Suppressor macrophage (primary cell): ENCODE measurements at places on chromosomes 6 and 20.

DNA sequence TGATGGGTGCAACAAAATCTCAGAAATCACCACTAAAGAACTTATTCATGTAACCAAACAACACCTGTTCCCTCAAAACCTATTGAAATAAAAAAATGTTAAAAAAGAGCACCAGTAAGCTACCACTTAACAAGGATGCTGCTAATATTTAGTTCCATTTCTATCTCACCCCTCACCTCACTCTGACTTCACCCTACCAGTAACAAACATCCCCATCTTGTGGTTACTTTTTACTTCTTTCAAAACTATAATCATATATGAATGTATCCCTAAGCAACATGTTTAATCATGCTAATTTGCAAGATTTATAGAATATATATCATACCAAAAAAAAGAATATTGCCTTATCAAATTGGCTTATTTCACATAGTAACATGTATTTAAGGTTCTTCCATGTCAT, 27.4 kb upstream of the SLC24A3 start:
- DNase-seq, result no peak

GRCh38 chr6:43240950-43241349, 2.3 kb upstream of the TTBK1 start:
- no peak for DNase-seq

GRCh38 chr6:12355354-12355753, 65.2 kb downstream of the EDN1 start:
- no peak for DNase-seq

GRCh38 chr6:20732896-20733295, 198.6 kb downstream of the CDKAL1 start:
- no peak for DNase-seq

- no peak for DNase-seq
Measured at GRCh38 chr20:20366876-20367574, 879 bp upstream of the INSM1 start.

DNA sequence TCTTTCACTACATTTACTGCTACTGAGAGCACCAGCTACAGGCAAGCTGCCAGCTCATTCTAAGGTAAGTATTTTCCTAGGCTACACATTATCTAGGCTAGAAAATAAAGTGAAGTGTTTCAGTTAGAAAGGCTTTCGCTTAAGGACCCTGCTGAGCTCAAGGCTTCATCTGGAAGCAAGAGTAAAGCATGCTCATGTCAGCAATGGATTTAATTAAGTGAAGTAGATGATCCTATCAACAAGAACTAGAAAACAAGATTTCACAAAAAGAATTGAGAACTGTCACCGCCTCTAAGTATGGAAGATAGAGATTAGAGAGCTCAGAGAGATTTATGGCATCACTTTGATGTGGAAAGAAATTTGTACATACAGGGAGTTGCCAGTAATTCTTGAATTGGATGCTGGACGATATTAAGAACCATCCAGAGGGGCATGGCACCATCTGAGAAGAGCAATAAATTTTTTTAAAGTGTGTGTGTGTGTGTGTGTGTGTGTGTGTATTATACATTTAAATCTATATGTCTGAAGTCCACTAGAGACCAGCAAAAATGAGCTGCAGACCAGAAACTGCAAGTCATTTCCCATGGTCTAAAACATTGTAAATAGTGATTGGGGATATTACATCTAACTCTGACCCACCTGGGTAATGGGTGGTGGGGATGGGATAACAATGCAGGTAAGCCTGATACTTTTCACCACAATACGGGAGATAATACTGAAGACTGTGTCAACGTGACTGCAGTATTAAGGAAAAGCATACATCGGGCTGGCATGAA, 105.2 kb upstream of the MAP7 start:
- no peak for DNase-seq

DNA sequence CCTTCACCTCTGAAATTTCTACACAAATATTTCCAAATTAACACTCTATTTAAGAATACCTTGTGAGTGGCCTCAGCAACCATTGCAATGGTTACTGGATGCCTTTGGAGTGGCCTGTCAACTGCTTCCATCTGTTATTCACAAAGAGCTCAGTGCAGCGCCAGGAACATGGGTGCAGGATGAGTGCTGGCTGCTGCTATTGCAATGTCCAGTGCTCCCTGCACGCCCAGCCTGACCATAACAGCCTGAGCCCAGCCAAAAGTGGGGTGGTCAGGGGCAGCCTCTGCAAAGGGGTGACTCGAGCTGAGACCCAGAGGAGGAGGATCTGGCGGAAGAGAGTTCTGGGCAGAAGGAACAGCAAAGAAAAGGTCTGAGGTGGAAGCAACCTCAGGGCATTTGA, 18.4 kb downstream of the CASS4 start:
- DNase-seq, result no peak

DNA sequence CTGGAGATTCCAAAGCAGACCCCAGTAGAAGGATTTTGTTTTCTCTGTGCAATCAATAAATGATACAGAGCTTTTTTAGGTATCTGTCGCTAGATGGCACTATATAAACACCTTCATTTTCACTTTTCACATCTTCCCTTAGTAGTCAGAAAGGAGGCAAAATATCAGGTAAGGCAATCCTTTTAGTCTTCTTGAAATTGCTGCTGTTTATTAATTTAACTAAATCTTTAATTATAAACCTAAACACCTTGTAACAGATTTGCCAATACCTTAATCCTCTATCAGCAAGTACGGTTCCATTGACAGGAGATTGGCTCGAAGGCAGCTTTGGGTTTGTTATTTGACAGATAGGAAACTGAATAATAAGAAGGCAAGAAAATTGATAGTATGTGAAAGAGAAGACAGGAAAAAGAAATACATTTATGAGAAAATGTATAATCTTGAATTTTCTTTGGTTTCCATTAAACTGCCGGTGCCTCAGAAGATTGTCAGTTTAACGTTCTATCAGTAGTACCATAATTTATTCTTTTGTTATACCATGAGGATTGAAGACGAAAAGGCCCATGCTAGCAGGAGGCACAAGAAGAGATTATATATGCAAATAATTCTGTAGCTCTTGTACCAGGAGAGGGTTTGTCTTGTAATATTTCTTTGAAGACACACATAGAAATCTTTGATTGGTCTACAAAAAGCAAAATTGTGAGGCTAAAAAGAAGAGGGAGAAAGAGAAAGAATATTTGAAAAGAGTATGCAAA, 23.5 kb upstream of the IBTK start:
- DNase-seq, result peak; percentile 61

DNA sequence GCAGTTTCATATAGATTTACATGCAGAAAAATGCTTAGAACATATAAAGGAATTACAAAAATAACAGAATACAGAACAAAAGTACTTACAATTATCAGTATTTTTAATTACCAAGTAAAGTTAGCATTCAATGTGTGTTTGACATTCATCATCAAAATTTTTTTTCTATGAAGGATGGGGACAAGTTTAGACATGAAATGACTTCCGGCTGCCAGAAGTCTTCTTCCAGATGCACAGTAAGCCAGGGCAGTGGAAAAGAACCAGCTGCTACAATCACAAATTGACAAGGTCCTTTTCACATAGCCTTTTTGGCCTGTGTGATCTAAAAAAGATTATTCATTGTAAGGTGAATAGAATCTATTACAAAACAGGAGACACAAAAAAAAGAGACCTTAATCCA, 73.8 kb downstream of the HUS1B start:
- DNase-seq, result no peak

DNA sequence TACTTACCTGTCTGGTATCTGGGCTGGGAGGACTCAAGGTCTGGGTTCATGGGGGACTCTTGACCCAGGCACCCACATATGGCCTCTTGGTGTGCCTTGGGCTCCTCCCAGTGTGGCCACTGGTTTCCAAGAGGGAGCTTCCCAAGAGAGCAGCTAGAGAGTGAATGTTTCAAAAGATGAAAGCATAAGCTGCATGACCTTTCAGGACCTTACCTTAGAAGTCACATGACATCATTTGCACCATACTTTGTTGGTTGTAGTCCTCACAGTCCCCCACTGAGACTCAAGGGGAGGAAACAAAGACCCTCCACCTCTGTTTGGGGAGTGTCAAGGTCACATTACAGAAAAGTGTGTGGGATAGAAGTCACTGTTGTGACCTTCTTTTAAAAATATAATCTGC, 13.9 kb downstream of the ACTR5 start:
- DNase-seq, result no peak

GRCh38 chr20:32079655-32080109, 27.6 kb downstream of the HCK start:
- no peak for DNase-seq

GRCh38 chr20:63068711-63069367, 62.1 kb upstream of the BHLHE23 start:
- DNase-seq, result no peak

DNA sequence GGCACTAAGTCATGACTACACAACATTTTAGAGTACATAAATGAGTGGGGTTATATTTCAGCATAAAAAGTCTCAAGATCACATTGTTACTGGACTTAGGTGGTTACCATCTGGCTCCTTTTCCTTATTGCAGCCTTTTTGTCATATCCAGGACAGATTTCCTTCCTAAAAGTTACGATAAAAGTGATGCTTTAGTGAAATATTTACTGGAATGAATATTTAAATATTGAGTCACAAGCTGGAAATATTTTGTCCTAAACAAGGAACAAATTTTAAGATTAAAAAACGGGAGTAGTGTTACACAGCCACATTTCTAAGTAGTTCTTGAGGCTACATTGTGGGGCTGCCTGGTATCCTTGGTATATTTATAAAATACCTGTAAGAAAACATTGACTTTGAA, 52.2 kb downstream of the CDC40 start:
- no peak for DNase-seq

- DNase-seq, result peak; percentile 67
Measured at GRCh38 chr20:43744966-43745730, 18.3 kb upstream of the GTSF1L start.

GRCh38 chr6:96809119-96809518, 28.2 kb downstream of the GPR63 start:
- no peak for DNase-seq

DNA sequence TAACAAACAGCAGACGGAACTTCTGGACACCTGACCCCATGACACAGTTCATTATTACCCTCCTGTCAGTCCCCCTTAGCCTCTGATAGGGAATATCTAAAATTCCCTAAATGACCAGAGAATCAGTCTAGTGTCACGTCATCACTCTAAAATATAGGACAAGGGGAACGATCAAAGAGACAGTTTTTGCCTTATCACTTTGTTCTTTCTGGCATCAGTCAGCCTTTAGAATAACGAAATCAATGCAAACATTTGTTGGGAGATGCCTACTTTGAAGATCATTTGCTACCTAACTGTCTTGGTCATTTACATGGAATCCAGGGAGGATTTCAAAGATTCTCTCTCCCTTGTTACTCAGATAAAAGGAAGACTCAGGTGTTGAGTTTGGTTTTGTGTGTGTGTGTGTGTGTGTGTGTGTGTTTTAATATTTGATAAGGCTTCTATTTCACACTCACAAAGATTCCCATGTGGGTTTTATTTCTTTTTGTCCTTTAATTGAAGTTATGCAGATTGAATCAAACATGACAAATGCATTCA, 28.3 kb downstream of the LINC00237 start:
- DNase-seq, result no peak

- DNase-seq, result no peak
Measured at GRCh38 chr6:96724641-96725040, 112.6 kb downstream of the GPR63 start.

- no peak for DNase-seq
Measured at GRCh38 chr20:4341804-4342485, 326.6 kb upstream of the RNF24 start.

DNA sequence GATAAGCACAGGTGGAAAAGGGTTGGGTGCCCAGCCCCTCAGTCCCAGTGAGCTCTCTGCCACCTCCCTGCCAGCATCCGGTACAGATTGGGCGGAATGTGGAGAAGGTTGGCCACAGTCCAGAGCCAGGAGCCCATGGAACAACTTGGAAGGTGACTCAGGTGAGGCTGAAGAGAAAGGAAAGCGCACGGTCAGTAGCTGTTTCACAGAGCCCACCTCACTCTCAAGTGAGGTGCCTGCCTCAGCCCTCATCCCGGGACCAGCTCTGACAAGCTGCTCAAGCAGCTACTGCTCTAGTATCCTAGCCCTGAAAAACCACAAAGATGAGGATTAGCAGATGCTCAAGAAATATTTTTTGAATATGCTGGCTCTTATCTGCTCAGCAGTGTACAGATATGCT, 1.1 kb upstream of the MMP24OS start:
- DNase-seq, result no peak

DNA sequence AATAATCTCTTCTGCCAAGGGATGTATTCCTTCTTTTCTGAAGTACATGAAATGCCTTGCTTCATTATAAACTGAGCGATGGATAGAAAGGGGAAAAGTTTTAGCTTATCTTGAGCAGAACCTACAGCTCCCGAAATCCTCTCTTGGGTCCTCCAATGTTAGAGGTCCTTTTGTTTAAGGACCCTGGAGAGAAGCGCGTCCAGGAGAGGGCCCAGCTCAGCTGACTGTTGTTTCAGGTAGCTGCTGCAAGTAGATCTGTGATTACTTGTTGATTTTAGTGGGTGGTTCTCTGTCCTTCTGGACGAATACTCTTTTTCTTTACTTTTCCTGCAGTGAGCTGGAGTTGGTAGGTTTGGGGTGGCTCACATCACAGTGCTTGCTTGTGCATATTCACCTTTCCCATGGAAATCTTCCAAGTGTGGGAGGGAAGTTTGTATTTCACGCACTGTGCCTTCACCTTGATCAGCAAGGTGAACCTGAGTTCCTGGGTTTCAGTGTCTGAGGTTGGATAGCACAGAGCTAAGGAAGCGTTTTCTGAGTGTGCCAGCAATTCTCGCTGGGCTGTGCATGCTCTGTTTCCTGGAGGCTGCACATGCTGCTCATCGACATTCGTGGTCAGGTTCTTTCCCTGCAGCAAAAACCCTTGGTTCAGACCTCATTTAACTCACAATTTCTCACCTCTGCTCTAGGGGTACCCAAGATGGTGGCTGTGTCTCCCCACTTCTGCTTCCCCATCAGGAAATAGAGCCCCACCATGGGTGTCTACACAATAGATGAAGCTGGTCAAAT, 176.3 kb downstream of the JARID2 start:
- no peak for DNase-seq

DNA sequence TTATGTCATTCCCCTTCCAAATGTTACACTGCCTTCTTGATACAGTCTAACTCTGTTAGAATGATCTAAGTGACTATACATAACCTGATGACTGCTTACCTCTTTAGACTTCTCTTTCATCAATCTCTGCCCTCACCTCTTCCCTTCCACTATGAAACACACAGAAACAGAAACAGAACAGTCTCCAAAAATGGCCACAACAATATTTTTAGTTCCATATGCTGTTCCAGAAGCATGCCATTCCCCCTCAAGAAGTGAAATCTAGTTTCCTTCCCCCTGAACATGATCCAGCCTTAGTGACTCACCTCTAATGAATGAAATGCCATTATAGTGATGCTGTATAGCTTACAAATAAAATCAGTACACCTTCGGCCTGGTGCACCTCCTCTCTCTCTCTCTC, 229.3 kb upstream of the TENT5A start:
- no peak for DNase-seq

- no peak for DNase-seq
Measured at GRCh38 chr6:106849120-106849519, 125.4 kb downstream of the CD24 start.

DNA sequence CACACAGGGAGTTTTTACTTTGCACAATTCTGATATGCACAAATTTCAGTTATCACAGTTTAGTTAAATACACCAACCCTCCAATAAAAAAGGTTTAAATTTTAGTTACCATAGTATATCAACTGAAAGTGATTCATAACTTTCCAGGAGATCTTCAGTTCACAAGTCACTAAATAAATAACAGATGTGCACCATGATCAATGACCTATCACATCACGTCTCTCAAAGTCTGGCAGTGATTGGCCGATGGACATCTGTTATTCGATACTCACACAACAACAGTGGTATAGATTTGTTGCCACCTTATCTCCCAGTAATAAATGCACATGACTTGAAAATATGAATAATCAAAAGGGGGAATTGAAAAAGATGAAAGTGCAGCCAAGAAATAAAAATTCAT, 66.8 kb upstream of the PTCHD4 start:
- DNase-seq, result no peak
